ENCODE measurements at places on chromosomes 3 and 15.

DNA sequence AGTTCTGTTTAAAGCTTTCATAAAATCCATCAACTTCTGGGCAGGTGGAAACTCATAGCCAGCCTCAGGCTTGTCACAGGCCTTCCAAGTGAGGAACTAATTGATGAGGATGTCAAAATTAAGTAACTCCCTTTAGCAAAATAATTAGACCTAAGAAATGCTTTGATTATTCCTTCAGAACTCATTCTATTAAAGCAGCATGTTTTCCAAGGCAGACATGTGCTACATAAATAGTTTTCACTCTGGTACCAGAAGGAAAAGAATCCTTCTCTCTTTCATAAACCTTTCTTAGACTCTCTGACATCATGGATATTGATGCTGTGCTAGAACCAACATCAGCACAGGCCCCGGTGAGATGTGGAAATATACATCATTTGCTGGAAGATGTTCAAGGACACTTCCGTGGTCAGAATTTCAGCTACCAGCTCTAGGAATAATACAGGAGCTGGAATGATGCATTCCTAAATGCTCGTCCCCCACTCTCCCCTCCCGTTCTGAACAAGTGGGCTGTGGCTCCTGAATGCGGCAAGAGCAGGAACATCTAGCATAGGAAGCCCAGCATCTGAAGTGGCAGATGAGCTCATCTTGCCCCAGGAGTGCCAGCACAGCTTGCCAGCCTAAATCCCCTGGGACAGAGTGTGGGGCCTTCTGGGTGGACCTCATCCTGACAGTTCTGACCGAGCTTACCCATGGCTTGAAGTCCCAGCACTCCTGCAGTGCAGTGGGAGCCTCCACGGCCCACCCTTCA, 82.4 kb downstream of the WWTR1 start:
- no peak for DNase-seq

GRCh38 chr3:89262309-89262929, 155.0 kb downstream of the EPHA3 start:
- DNase-seq: no peak

GRCh38 chr3:183108001-183108449, 8.7 kb upstream of the MCCC1 start:
- no peak for DNase-seq

DNA sequence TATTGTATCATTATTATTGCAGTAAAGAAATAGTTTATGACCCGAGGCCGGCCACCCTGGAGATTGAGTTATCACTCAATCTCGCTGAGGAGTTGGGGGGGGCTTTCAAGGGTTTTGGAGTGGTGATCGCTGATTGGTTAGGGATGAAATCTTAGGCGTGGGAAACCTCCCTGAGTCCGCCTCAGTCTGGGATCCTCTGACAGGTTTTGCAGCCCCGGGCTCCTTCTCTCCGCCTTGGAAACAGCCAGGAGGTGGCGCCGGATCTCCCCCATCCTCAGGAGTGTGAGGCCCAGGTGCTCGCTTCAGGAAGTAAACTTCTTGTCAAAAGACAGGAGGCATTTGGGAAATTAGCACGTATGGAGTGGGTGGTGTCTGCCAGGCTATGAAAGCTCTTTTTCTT, 41.1 kb upstream of the SEC61A1 start:
- no peak for DNase-seq

GRCh38 chr3:106640353-106640752, 736.9 kb upstream of the CCDC54 start:
- DNase-seq: no peak

GRCh38 chr3:64143409-64144130, 81.7 kb downstream of the PRICKLE2 start:
- no peak for DNase-seq

- DNase-seq: no peak
These were observed 397.4 kb upstream of the TMCO5A start for GRCh38 chr15:37536967-37537605.

GRCh38 chr3:50890688-50891344, 216.1 kb downstream of the DOCK3 start:
- no peak for DNase-seq

DNA sequence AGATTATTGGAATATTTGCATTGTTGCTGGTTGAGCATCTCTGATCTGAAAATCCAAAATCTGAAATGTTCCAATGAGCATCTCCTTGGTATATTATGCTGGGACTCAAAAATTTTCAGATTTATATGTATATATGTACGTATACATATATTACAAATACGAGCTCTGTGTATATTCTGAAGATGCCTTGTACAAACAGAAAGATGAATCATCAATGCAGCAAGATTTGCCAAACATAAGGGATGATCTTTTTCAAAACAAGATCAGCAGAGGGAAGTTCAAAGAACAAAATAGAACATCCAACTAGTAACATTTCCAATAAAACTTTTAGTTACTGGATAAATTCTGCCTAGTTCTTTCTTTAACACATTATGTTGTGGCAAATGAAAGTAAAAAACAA, 42.5 kb downstream of the HERC1 start:
- DNase-seq: no peak

DNA sequence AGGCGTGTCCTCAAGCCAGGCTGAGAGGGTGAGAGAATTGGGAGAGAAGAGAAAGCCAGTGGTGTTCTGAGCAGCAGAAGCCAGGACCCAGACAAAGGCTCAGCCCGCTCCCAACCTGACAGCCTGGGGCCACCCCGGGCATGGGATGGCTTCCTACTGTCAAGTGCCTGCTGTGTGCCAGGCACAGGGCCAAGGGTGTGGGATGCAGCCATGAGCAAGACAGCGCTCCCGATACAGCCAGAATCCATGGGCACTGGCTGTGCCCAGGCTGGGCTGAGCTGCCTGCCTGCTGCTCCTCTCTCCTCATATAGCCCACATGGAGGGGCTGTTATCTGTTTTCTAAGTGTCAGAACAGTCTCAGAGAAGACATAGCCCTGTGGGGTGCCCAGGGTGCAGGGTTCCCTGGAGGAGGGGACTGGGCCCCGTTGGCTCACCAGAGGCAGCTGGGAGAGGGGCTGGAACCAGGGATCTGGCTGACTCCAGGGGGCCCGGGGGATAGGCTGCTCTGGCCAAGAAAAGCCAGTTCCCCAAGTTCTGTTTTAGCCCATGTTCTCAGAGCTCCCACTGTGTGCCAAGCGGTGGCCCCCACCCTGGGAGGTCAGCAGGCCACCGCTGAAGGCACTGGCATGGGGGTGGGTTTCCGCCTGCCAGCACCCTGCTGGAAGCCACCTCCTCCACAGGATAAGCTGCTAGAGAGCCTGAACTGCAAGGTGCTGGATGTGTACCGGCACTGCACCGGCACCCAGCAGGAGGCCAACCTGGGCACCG, 39.0 kb downstream of the CFAP100 start:
- DNase-seq: no peak

GRCh38 chr3:131526801-131527347, 24.1 kb upstream of the MRPL3 start:
- no peak for DNase-seq

GRCh38 chr3:139468399-139468798, 7.9 kb downstream of the RBP2 start:
- DNase-seq: no peak

- DNase-seq: no peak
These were observed 1126.0 kb downstream of the ROBO2 start for GRCh38 chr3:78165876-78166275.

DNA sequence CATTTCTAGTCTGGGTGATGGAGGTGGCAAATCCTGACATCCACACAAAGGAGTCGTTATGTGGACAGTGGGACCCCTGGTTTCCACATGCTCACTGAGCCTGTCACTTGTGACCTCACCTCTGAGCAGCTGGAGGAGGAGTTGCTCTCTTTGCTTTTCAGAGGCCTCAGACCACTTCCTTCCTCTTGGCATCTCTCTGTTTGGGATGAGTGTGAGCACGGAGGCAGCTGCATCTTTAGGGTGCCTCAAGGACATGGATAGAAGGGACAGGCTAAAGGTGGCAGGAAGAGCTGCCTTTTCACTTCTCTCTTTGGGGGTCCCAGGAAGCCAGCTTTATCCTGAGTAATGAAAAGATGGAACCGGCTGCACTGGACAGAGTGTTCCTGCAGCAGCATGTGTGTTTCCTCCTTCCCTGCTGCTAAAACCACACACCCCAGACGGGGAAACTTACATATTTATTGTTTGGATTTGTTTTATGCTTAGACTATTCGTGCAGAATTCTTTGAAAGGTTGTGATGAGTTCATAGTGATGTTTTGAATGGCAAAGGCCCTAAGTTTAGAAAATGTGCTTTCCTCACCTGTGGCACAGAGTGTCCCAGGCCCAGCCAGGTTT, 31.8 kb downstream of the GPR171 start:
- no peak for DNase-seq

- no peak for DNase-seq
These were observed 55.0 kb downstream of the SETD5 start for GRCh38 chr3:9452417-9452816.

GRCh38 chr15:75648156-75649000, 666 bp downstream of the SNX33 start:
- DNase-seq: no peak

GRCh38 chr15:57236561-57237300, 139.6 kb upstream of the CGNL1 start:
- no peak for DNase-seq

GRCh38 chr3:128800241-128801187, 74.5 kb downstream of the RAB7A start:
- no peak for DNase-seq

- DNase-seq: no peak
These were observed 24.2 kb downstream of the CPN2 start for GRCh38 chr3:194326968-194327217.

- DNase-seq: no peak
These were observed 7.6 kb upstream of the APEH start for GRCh38 chr3:49666592-49666991.

GRCh38 chr15:55741833-55742497, 987 bp downstream of the PRTG start:
- no peak for DNase-seq

DNA sequence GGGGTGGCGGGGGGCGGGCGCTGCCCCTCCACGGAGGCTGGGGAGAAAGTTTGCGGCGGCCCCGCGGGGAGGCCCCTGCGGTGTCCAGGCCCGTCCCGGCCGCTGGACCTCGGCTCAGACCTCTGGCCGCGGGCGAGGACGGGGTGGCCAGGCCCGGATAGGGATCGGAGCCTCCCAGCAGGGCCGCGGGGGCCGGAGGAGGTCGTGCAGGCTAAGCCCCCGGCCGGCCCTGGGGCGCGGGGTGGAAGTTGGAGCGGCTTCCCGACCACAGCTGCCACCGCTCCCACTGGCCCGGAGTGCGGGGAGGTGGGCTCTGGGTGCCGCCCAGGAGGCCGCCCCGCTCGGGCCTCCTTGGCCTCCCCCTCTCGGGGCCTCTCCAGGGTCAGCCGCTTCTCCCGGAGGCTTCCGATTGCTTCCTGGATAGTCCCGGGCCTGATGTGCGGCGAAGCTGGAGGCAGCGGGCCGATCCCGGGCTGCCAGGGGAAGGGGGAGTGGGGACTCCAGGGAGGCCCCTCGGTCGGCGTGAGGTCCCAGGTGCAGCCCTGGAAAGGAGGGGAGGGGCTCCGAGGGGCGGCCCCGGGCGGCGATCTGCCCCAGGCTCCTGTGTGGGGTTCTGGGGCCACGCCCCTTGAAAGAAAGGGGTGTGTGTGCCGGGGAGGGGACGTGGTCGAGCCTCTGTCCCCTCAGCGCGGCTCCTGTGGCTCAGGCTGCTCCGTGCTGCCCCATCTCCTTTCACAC, 907 bp downstream of the PLXNA1 start:
- no peak for DNase-seq

- no peak for DNase-seq
These were observed 255.8 kb downstream of the CACNA2D3 start for GRCh38 chr3:54378184-54378583.

DNA sequence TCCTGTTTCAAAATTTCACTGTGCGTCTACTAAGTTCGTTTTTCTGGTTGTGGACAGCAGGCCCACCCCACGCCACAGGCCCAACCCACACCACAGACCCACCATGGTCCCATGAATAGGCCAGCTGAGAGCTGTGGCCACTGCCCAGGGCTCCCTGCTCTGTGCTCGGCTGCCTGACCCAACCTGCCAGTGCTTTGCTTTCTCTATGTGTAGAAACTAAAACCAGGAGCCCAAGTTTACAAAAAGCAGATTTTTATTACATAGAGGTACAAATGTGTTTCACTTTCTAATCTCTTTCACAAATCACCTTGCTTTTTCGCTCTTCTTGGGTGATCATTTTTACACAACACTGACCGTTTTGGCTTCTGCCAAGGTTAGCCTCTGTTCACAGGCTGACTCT, 69.1 kb downstream of the HERC2 start:
- no peak for DNase-seq

DNA sequence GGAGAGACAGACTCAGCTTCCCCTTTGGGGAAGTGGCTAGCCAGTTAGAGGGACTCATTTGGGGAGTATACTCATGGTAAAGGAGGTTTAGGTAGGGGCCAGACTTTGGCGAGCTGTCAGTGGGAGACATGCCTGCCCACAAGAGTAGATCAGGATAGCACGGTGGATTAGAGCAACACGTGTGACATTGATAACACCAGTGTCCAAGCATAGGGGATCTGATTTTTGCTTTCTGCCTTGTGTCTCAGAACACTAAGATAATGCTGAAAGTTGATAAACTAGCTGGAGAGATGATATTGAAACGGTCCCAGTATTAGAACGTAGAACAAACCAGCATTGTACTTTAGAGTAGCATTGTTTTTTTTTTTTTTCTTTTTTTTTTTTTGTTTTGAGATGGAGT, 25.9 kb downstream of the MAP6D1 start:
- DNase-seq: no peak

GRCh38 chr15:67085818-67086636, 20.6 kb downstream of the SMAD3 start:
- peak; percentile 59 for DNase-seq

DNA sequence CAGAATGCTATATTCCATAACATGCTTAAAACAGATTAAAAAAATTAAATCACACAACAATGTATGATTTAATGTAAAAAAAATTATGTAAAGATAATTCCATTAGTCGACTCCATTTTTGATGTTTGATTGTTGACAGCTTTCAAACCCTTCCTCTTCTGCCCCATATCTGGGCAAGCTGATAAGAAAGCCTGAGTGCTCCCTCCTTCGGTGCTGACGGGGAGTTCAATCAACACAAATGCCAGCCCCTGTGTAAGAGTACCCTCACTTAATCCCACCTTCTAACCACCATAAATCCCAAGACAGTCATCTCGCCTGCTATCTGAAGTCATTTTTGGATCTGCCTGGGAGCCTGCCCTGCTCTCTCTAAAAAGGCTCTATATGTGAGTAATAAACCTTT, 59.8 kb upstream of the IP6K2 start:
- no peak for DNase-seq

GRCh38 chr3:41143421-41144031, 55.8 kb upstream of the CTNNB1 start:
- DNase-seq: no peak
